ENCODE measurements at places on chromosomes 7 and 10. TPM values are rescaled to one million over a fixed set of nuclear protein-coding genes. Genes with fewer than 3 reads are reported as not detected.

VDAC2 gene
- total RNA-seq: 338 TPM

ACBD7 gene
- 0.79 TPM for total RNA-seq

ZWINT gene
- 6.2 TPM for total RNA-seq

CCDC136 gene
- 14.4 TPM for total RNA-seq

RFC2 gene
- total RNA-seq: 12.3 TPM

INSYN2A gene
- 0.41 TPM for total RNA-seq

EPDR1 gene
- 23.6 TPM for total RNA-seq

GPR146 gene
- 3.4 TPM for total RNA-seq

GRCh38 chr7:90629297-90629918 lies 33.3 kb downstream of the CDK14 start:
- peak; percentile 30 for DNase-seq
- no peaks in the 10 kb centered on the region for H3K27me3 ChIP-seq
- H3K4me1 ChIP-seq: peaks cover 22% of the 10 kb centered on the region
- H3K27ac ChIP-seq: no peak overlapping the region
- no peak overlapping the region for H3K4me3 ChIP-seq
- H3K36me3 ChIP-seq: no peaks in the 10 kb centered on the region

GRCh38 chr10:49039409-49039808 lies 75.9 kb downstream of the VSTM4 start:
- H3K4me3 ChIP-seq: no peak overlapping the region
- H3K4me1 ChIP-seq: no peaks in the 10 kb centered on the region
- DNase-seq: no peak
- no peaks in the 10 kb centered on the region for H3K36me3 ChIP-seq

- peaks cover 3% of the 10 kb centered on the region for H3K4me1 ChIP-seq
- no peaks in the 10 kb centered on the region for H3K27me3 ChIP-seq
- H3K4me3 ChIP-seq: no peak overlapping the region
- no peak overlapping the region for H3K27ac ChIP-seq
Observed at GRCh38 chr7:130988443-130988842, 254.4 kb upstream of the KLF14 start.

DNA sequence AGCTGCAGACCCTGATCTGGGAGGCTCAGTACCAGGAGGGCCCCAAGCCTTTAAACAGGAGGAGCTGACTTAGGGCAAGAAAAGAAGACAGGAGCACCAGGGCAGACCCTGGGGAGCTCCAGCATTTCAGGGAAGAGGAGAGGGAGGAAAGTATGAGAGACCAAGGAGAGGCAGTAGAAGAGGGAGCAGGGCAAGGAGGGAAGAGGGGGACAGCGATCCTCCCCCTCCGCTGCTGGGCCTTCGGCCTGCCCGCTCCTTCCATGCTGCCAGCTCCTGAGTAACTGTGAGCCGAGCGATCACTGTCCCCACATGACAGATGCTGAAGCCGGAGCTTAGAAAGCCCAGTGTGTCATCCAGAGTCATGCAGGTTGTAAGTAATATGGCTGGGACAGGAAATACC lies 65.9 kb downstream of the ALOX5 start:
- H3K36me3 ChIP-seq: no peaks in the 10 kb centered on the region
- no peak for DNase-seq
- no peaks in the 10 kb centered on the region for H3K27me3 ChIP-seq
- H3K4me3 ChIP-seq: no peak overlapping the region
- no peak overlapping the region for H3K27ac ChIP-seq

DNA sequence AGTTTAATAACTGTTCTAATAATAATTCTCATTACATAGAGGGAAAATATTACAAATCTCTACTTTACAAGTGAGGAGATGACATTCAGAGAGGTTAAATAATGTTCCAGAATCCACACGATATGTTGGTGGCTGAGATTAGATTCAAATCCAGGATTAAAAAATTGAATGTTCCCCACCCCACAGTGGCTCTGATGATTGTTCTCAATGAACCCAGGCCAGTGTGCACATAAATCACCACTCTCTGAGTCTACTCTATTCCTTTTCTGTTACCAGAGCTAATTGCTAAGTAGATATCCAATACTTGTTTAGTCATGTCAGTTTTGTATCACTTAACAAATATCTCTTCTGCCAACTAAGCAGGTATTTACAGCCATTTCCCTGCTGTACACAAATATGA lies 281.0 kb downstream of the ABCA13 start:
- DNase-seq: no peak
- no peaks in the 10 kb centered on the region for H3K4me1 ChIP-seq
- H3K27me3 ChIP-seq: no peaks in the 10 kb centered on the region
- no peaks in the 10 kb centered on the region for H3K36me3 ChIP-seq
- H3K4me3 ChIP-seq: no peak overlapping the region

DNA sequence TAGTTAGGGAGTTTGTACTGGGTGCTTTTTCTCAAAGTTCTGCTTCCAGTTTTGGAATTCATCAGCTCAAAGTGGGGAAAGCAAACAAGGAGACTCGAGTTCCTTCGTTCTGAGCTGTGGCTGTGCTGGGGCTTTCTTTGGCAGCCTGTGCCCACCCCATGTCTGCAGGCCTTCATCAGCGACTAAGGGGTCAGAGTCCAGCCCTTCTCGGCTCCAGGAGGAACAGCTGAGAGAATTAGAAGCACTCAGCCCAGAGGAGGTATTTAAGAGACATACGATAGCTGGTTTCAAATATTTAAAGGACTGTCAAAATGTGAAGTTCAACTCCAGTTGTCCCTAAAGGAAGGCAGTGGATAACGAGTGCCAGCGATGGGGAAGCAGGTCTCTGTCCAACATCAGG lies 41.3 kb downstream of the SH3PXD2A start:
- no peaks in the 10 kb centered on the region for H3K27me3 ChIP-seq
- H3K4me1 ChIP-seq: peaks cover 18% of the 10 kb centered on the region
- H3K4me3 ChIP-seq: no peak overlapping the region
- no peak for DNase-seq
- no peaks in the 10 kb centered on the region for H3K36me3 ChIP-seq

- peak; percentile 74 for DNase-seq
- H3K36me3 ChIP-seq: no peaks in the 10 kb centered on the region
- H3K4me1 ChIP-seq: peaks cover 4% of the 10 kb centered on the region
- no peaks in the 10 kb centered on the region for H3K27me3 ChIP-seq
- no peak overlapping the region for H3K4me3 ChIP-seq
- H3K27ac ChIP-seq: no peak overlapping the region
Observed at GRCh38 chr10:76202777-76203176, 771.4 kb downstream of the LRMDA start.

- H3K4me1 ChIP-seq: no peaks in the 10 kb centered on the region
- no peak overlapping the region for H3K4me3 ChIP-seq
- H3K36me3 ChIP-seq: no peaks in the 10 kb centered on the region
- no peak overlapping the region for H3K27ac ChIP-seq
- no peak for DNase-seq
- no peaks in the 10 kb centered on the region for H3K27me3 ChIP-seq
Observed at GRCh38 chr10:106982268-106982667, 182.2 kb downstream of the SORCS1 start.

- no peak overlapping the region for H3K4me3 ChIP-seq
- peaks cover 8% of the 10 kb centered on the region for H3K4me1 ChIP-seq
- DNase-seq: no peak
- no peak overlapping the region for H3K27ac ChIP-seq
- H3K27me3 ChIP-seq: peaks cover 16% of the 10 kb centered on the region
Observed at GRCh38 chr10:70584909-70585544, 17.5 kb downstream of the PRF1 start.

DNA sequence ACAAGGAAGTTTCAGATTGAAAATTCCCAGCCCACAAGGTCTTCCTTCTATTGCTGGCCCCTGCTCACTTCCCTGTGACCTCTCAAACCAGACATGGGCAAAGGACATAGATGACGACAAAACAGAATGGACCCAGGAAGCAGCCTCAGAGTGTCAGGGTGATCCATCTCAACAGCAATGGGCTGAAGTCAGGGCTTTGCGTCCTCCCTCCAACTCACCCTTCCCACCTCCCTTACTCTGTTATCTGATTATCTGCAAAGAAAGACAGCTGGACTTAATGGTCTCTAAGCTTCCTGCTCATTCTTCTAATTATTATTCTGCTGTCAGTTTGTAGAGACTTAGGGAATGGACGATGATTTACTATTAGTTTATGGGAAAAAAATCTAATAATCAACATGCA lies 115.9 kb downstream of the PIP4K2A start:
- H3K36me3 ChIP-seq: no peaks in the 10 kb centered on the region
- no peak overlapping the region for H3K4me3 ChIP-seq
- H3K27ac ChIP-seq: peak overlapping the region; percentile 59
- H3K27me3 ChIP-seq: no peaks in the 10 kb centered on the region

- no peaks in the 10 kb centered on the region for H3K4me1 ChIP-seq
- H3K4me3 ChIP-seq: no peak overlapping the region
- DNase-seq: no peak
Observed at GRCh38 chr10:87875929-87876571, 12.6 kb downstream of the PTEN start.

DNA sequence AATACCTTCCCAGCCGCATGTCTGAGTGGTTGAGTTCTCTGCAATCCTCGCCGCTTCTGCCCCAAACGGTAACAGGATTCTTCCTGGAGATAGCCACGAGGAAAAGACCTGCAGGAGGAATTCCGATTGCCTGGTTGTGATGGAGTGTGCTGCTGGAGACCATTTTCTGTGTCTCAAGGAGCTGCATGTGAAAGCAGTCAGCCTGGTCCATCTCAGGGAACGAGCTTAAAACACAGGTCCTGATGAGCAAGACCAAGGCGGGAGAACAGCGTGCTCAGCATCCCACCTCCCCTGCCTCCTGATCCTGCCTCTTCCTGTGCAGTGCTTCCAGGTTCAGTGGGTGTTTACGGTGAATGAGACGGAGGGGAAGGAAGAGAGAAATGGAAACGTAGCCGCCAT lies 26.5 kb downstream of the VIPR2 start:
- H3K4me1 ChIP-seq: no peaks in the 10 kb centered on the region
- H3K36me3 ChIP-seq: no peaks in the 10 kb centered on the region
- no peak overlapping the region for H3K27ac ChIP-seq
- no peak overlapping the region for H3K4me3 ChIP-seq
- no peak for DNase-seq

DNA sequence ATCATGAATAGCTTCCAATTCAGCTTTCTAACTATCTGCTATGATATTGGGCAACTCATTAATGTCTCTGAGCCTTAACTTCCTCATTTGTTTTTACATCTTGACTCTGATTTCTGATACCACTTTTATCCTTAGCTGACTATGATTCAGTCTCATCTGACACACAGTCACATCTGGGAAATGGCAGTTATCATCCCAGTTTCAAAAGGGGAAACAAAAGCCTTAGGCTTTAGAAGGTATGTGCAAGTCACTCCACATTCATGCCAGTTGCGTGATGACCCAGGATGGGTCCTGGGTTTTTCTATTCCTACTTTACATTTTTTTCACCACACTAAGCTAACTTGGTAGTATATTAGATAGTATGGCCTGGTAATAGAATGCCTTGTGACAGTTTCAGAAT lies 12.7 kb downstream of the SCIN start:
- H3K36me3 ChIP-seq: no peaks in the 10 kb centered on the region
- H3K4me1 ChIP-seq: no peaks in the 10 kb centered on the region
- H3K27ac ChIP-seq: no peak overlapping the region
- H3K4me3 ChIP-seq: no peak overlapping the region
- no peak for DNase-seq
- H3K27me3 ChIP-seq: no peaks in the 10 kb centered on the region

DNA sequence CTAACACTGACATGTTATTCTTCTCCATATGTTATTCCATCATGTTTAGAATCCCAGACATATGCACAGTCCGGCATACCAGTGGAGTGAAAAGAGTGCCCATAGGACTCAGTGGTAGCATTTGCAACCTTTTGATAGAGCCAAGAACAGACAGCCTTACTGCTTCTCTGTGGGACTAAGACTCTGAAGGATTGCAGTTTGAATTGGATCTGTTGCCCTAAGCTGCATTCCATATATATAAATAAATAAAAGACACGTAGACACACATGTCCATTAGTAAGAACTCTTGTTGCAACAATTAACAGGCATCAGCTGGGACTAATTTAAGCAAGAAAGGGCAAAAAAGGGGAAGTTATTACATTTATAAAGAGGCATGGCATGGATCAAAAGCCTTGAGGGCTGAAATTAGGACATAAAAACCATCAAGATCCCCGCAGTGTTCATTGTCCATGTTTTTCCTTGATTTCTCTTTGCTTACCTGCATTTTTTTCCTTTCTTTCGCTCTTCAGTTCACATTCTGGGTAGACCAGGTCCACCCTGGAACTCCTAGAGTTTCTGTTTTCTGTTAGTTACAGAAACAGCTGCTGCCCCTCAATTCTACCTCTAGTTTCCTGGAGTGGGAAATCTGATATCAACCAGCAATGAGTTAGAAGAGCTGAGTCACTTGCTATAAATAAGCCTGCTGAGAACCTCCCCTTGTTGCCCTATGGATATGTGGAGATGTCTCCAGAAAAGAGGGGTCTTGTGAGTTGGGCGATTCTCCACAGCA lies 132.4 kb downstream of the SORCS1 start:
- no peak overlapping the region for H3K4me3 ChIP-seq
- H3K36me3 ChIP-seq: no peaks in the 10 kb centered on the region
- no peak for DNase-seq

DNA sequence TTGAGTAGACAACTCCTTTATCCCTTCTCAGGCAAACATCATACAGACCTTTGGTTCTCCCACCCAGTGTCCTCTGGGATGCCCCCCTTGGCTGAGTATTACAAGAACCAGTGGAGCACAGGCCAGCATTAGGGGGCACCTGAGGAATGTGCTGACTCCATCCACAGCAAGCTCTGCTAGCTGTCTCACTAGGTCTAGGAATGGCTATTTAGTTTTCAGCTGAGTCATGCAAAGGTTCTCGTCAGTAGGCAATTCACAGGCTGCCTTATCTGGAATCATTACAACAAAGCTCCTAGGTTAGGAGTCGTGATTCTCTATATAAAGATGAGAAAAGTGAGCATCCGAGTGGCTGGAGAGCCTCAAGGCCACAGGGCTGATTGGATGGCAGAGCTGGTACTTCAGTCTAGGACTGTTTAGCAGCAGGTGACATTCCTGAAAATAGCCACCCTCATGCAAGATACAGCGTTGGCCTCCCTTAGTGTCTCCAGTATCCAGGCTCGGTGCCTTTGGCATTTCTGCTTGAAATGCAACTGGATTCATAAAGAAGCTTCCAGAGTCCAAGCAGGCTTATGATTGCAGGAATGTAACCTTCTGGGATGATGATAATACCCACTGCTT lies 75.8 kb downstream of the CDCA7L start:
- no peak overlapping the region for H3K4me3 ChIP-seq
- H3K27ac ChIP-seq: no peak overlapping the region
- no peaks in the 10 kb centered on the region for H3K27me3 ChIP-seq

DNA sequence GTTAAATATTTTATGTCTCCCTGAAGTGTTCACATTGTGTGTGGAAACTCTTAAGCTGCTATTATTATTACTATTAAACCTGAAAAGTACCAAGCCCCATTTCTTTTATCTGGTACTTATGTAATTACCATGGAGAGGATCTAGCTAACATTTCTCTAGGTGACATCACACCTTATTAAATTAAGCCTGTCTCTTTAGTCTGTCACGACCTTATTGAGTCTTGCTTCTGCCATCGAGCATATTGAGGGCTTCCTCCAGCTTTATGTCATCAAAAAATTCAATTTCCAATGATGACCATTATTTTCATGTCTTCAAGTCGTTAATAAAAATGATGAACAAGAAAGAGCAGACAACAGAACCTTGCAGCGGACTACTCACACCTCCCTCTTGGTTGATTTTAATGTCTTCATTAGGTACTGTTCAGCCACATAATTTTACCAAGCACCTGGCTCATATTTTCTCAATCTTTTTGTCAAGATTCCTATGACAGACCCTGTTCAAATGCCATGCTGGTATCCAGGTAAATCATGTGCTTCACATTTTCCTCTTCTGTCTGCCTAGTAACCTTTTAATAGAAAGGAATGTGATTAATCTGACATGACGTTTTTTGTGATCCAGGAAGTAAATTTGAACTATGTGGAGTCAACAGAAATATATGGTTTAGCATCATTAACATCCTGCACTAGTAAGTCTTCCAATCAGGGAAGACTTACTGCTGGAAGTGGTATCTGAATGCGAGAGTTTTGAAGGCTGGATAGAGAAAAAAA lies 556.7 kb downstream of the SORCS3 start:
- H3K4me1 ChIP-seq: no peaks in the 10 kb centered on the region
- no peak overlapping the region for H3K4me3 ChIP-seq
- no peaks in the 10 kb centered on the region for H3K27me3 ChIP-seq
